Brain (organoid and tissue), 16 donors: ENCODE measurements at places on chromosomes 12 and 14.
A peak's percentile ranks its signal among the peaks of the same experiment; 100 is the strongest.

- no peak for DNase-seq
Observed at GRCh38 chr14:74524076-74524811, 30.7 kb downstream of the ISCA2 start.

GRCh38 chr12:113260636-113261300 lies 39.5 kb downstream of the TPCN1 start:
- DNase-seq = no peak

DNA sequence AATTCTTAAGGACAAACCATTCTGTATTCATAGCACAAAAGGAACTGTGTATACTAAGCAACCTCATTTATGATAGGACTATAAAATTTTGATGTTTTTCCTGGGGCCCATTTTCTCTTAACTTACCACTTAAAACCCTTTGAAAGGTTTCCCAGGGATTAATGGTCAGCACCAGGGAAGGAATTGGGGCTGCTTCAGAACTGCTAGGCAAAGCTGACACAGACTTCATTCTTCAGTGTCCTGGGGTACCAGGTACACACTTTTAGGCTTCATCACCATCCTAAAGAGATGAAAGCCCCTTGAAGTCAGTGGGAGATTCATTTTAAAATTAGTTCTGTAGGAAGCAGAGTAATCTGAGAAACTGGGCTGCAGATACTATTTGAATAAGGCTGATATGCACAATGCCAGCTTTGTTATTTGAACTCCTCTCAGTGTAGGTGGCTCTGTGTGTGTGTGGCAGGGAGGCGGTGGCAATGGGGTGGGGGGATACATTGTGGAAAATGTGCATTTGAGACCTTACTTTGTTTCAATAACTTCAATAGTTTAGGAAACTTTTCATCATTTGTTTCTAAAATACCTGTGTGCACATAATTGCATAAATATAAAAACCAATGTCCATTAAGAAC lies 329.3 kb upstream of the DCN start:
- DNase-seq = no peak

- no peak for DNase-seq
Observed at GRCh38 chr12:92070054-92070863, 75.4 kb downstream of the BTG1 start.

- DNase-seq = peak; percentile 81
Observed at GRCh38 chr14:29242755-29243754, 476.5 kb downstream of the FOXG1 start.
